Endothelial cell (in vitro differentiated cells): ENCODE measurements at places on chromosomes 12 and 14. TPM values are rescaled to one million over a fixed set of nuclear protein-coding genes. Genes with fewer than 3 reads are reported as not detected.

PLEKHD1 gene
- total RNA-seq, result 0.80 TPM

TBX3 gene
- total RNA-seq, result 0.41 TPM

DNA sequence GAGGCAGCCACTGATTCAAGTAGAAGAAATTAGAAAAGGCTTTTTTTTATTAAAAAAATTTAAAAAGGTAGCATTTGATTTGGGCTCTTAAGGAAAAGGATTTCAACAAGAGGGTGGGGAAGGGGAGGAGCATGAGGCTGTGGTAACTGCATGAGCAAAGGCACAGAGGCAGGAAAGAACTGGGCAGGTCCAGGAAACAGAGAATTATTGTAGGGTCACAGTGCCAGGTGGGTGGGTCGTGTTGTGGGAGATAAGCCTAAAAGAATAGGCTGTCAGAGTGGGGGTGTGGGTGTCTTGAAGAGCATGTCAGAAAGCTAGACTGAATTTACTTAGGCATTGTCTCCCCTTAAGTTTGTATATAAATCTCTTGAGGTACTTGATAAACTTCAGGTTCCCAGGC, 7.8 kb downstream of the LIMA1 start:
- DNase-seq, result peak; percentile 18

GRCh38 chr12:105927564-105927963, 211.2 kb downstream of the NUAK1 start:
- no peak for DNase-seq

- peak; percentile 12 for DNase-seq
These were observed 5.0 kb upstream of the SLC38A4 start for GRCh38 chr12:46830731-46831334.

DNA sequence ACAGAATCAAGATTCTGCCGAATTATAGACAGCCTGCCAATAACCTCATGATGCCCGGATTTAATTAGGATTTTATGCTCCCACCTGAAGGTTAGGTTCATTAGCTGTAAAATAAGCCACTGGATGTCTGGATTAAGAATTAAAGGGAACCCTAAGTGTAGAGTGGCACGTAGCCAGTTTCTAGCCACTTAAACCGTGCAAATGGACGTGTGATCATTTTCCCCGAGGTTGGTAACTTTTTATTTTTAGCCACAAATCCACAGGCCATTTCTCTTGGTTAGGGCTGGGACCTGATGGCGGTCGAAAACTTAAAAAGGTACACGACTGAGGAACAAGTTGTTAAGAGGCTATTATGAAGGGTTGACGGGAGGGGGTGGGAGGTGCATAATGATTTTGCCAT, 127.3 kb upstream of the TMPO start:
- DNase-seq, result no peak

DNA sequence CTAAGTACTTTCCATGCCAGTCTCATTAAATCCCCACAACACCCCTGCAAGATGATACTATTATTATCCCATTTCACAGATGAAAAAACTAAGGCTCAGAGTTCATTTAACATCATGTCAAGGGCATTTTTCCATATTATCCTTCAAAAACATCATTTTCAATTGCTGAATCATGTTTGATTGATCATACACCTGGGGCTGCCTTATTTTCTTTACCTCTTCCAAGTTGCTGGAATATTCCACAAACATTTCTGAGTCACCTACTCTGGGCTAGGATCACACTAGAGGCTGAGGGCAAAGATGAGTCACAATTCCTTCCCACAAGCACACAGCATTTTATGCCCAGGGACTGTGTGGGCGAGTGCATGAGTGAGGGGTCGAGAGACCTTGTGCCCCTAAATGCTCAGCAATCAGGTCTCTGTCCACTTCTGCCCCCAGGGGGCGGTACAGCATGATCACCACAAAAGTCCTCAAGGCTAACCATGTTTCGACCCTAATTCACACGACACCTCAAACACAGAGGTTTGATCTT, 14.1 kb upstream of the TMEM119 start:
- peak; percentile 68 for DNase-seq

DNA sequence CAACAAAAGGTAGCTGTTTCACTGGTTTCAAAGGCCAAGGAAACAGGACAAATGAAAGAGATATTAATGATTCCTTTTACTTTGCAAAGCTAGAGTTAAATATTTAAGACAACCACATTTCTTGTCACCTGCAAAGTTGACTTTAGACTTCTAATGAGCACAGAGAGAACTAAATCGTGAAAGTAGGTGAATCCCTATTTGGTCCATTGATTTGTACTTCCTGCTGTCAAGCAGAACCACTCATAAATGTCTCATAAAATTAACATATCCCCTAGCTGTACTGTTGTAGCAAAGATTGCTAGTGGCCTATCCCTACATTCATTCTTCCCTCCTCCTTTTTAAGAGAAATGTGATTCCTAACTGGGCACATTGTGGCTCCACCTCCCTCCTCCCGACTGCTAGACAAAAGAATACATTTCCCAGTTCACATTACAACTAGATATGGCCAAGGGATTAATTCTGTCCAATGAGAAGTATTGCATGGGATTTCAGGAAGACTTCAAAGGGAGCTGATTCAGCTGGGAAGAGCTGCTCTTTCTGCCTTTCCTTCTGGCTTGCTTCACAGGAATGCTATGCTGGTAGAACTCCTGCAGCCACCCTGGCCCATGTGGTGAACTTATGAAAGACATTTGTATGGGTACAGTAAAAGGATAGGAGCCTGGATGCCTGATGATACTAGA, 227.5 kb upstream of the ABCD2 start:
- DNase-seq, result no peak

GRCh38 chr12:78457938-78458337, 406.6 kb upstream of the SYT1 start:
- DNase-seq, result no peak

- DNase-seq, result peak; percentile 66
These were observed 65.0 kb downstream of the SETD3 start for GRCh38 chr14:99415496-99416281.

- DNase-seq, result no peak
These were observed 88.8 kb downstream of the ANO6 start for GRCh38 chr12:45304514-45305178.

- DNase-seq, result no peak
These were observed 104.8 kb downstream of the RPAP3 start for GRCh38 chr12:47601071-47601470.

GRCh38 chr12:48184549-48184922, 1.1 kb downstream of the CCDC184 start:
- DNase-seq, result peak; percentile 14

MSRB3 gene
- total RNA-seq, result 19.9 TPM

PMEL gene
- 136 TPM for total RNA-seq

OXA1L gene
- 168 TPM for total RNA-seq

GRCh38 chr12:67780580-67781084, 132.1 kb downstream of the DYRK2 start:
- no peak for DNase-seq

- DNase-seq, result no peak
These were observed 48.5 kb downstream of the PHLDA1 start for GRCh38 chr12:75982979-75983660.

GRCh38 chr12:6052206-6052939, 72.1 kb downstream of the VWF start:
- DNase-seq, result no peak

ADAMTS20 gene
- total RNA-seq, result 0.15 TPM

- no peak for DNase-seq
These were observed 385.0 kb downstream of the BCL11B start for GRCh38 chr14:98886982-98887381.

DNA sequence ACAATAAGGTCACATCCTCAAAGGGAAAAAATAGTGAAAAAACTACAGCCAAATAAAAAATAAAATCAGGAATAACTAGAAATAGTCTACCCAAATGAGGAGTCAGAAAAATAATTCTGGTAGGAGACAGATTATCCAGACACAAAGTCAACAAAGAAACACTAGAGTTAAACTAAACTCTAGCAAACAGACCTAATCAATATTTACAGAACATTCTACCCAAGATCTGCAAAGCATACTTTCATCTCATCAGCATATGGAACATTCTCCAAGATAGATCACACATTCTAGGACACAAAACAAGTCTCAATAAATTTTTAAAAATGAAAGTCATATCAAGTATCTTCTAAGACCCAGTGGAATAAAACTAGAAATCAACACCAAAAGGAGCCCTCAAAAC, 20.4 kb upstream of the TSPAN8 start:
- DNase-seq, result no peak

GRCh38 chr14:32941668-32942065, 3.0 kb downstream of the NPAS3 start:
- DNase-seq, result no peak

FGF23 gene
- total RNA-seq, result not detected

RNASE3 gene
- not detected for total RNA-seq

- DNase-seq, result no peak
These were observed 29.6 kb downstream of the ADIPOR2 start for GRCh38 chr12:1720494-1720893.

- DNase-seq, result no peak
These were observed 121.5 kb downstream of the RBM19 start for GRCh38 chr12:113844495-113845210.
